ENCODE measurements at places on chromosomes 3 and 15.

DNA sequence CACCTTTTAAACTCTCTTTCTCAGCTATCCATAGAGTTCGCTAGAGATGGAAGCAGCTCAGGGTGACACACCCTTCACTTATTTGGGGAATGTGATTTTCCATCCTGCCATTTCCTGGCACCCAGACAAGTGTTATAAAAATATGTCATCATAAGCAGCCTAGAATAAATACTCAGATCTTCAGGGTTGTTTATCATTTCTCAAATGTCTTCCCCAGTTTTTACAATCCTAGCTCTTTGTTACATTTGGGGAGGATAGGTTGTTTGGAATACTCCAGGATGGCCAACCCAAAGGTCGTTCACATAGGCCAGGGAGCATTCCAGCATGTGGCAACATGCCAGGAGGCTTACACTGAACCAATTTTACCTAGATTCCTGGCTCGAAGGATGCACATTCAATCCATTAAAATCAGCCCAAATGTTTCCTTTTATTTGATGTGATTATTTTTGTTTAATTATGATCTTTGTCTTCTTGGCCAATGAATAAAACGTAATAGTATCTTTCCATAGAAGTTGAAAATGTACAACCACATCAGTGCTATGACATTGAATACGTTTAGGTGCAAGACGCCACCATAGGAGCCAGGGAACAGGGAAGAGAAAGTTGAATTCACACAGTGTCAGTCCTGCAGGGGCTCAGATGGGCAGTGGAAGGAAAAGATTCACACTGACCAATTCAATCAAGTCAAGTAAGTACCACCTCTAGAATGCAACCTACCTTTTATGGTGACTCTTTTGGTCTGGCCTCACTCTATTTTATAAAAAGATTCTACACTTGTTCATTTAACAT lies 537.7 kb upstream of the MDFIC2 start:
- DNase-seq = no peak

GRCh38 chr3:171615686-171616085 lies 155.5 kb upstream of the TNIK start:
- no peak for DNase-seq

DNA sequence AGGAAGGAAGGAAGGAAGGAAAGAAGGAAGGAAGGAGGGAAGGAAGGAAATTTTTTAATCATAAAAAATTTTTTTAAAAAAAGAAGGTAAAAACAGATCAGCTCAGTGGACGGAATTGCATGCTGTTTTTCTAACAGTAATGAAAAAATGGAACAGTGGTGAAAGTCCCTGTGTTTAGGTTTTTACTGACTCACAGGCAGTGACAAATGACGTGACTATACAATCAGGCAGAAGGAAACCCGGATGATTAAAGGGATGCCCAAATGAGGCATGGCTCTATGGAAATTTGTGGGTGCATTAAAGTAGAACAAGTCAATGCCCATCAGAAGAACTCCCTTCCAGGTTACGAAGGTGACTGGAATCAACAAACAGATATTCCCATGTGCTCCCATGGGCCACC lies 135.0 kb downstream of the IMPG2 start:
- no peak for DNase-seq

DNA sequence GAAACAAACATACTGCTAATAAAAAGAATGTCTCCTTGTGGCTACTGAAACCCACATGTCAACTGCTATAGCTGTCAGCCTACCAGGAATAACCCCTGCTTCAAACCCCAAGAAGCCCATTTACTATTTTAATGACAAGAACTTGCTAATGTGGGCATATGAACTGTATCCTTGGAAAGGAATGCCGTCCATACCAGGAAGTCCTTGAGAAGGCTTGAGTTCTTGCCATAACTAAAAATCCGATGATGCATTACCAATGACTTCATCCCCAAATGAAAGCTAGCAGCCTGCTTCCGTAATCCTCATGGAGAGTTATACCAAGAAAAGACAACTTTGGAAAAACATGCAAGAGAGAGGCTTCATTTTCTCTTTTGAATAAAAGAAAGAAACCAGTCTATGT lies 34.8 kb downstream of the MINDY4B start:
- DNase-seq = no peak

DNA sequence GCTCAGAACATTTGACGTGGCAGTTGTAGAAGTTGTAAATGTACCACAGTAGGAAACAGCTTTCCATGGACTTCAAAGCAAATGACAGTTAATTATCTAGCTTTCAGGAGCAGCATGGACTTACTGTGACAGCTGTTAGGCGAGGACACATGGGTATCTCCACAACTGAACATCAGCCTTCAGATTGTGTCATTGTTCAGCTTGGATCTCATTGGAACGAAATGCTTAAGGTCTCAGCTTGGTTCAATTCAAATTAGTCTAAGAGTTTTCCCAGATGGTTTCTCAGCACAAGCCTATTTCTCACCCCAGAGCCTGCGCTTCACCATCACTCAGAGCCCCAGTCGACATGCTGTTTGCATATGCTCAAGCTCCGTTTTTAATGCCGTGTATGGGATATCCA lies 21.1 kb upstream of the GYG1 start:
- no peak for DNase-seq

DNA sequence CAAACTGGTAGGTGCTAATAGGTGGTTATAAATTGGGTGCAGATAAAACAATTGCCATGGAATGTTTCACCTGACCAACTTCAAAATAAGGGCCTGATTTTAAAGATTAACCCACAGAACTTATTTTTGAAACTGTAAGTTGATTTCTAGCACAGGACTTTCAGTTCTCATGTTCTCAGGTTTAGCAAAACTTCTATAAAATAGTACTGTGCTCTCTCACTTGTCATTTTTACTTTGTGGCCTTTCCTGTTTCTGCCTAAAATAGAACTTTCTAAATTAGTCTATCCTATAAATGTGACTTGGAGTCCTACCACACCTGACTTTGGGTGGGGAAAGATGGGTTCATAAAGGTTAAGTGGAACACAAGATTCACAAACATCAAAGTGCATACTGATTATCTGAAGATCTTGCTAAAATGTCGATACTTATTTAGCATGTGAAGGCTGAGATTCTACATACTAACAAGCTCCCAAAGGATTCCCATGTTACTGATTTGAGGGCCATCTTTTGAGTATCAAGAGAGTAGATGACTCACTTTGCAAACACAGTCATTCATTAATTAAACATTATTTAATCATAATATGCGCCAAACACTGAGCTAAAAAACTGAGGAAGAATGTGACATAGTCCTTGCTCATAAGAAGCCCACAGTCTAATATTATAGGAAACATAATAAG lies 38.6 kb downstream of the BTLA start:
- no peak for DNase-seq

DNA sequence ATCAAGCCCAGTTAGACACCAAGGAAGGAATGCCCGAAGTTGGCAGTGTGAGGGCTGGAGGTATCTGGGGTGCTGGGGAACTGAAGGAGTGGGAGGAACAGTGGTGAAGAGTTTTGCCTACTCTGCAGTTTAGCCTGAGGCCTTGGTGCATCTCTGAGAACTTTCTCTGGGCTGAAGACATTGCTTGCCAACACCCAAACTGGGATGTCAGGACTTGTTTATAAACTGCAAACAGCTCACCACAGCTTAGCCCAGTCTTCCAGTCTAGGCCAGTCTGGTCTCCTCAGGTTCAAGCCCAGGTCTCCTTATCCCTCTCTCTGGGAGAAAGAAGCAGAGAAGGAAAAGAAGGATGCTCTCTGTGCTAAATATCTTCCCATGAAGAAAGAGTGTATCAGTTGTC lies 68.0 kb upstream of the BOC start:
- no peak for DNase-seq

DNA sequence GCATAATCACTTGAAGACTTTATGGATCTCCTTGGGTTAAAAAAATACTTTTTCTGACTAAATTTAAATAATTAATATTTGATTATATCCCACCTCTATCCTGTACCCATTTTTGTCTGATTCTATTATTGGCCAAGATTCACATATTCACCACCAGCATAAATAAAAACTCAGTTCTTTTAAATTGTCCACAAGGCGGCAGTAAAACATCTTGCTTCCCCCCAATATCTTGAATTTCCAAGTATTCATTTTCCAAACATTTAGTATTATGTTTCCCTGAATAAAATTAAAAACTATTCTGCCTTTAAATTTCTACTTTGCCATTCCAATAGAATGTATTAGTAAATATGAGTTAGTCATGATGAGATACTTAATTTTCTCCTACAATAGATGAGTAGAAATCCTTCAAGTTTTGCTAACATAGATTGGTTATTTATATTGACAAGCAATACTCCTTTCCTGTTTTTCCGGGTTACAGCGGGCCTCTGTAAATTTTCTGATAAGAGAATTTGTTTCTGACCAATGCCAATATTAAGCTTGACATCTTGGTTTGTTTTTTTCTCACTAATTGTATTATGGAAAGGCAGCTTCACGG lies 218.7 kb upstream of the MDFIC2 start:
- no peak for DNase-seq

DNA sequence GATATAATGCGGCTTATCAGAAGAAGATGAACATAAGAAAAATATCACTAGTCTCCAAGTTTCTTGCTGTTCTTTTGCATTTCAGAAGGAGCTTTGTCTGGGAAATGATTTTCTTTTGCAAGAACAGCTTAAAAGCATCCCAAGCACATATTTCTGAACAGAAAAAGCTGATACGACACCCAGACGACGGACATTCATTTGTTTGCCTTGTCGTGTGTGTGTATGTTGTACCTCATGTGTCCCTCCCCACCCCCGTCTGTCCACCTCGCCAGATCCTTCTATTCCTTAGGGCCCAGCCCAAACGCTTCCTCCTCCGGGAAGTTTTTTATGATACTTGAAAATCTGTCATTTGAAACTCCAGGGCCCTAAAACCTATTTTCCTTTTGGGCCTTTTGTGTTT lies 8.8 kb downstream of the ITPR1 start:
- no peak for DNase-seq

DNA sequence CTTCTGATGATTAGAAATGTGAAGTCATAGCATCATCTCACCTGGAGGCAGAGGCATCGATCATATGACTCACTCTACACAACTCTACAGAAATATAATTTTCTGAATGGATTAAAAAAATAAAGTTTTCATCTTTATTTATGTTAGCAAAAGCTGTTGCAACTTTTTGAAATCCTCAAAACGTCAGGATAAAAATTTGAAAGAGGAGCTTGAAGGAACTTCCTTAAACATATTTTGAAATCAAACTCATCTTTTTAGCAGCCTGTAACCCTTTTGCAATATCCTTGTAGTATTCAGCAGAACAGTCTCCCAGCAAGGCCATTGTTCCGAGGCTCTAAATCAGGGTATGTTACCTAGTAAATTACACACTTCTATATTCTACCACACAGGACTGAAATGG lies 985.4 kb downstream of the PLOD2 start:
- DNase-seq = no peak

- no peak for DNase-seq
Measured at GRCh38 chr3:43729707-43730414, 39.1 kb downstream of the ABHD5 start.

DNA sequence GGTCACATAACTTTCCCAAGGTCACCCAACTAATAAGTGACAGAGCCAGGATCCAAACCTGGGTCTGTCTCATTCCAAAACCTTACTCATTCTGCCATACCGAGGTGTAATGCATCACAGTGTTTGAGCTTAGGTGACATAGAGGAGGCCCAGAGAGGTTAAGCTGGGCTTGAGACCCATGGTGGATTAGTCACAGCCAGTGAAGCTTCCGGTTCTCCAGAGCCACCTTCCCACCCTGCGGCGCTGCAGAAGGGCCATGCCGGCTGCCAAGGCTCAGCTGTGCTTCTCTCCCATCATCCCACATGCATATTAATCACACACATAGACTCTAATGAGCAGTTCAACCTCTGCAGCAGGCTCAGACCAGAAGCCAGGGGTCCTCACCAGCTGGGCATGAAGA lies 42.2 kb downstream of the SPSB4 start:
- no peak for DNase-seq

DNA sequence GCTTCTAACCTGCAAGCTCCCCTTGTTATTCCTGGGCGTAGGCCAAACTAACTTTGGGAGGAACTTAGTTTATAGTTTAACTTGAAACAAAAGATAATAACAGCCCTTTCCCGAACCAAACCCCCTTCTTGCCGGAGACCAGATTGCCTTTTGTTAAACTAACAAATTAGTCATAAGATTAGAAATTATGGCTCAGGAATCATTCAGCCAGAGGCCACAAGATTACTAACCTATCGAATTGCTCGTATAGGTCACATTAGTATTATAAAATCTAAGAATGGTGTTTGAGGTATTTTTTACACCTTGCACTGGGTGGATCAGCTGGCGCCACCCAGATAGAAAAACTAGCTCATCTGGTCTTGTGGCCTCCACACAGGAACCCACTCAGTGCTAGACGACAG lies 65.3 kb upstream of the RAP2B start:
- DNase-seq = no peak

DNA sequence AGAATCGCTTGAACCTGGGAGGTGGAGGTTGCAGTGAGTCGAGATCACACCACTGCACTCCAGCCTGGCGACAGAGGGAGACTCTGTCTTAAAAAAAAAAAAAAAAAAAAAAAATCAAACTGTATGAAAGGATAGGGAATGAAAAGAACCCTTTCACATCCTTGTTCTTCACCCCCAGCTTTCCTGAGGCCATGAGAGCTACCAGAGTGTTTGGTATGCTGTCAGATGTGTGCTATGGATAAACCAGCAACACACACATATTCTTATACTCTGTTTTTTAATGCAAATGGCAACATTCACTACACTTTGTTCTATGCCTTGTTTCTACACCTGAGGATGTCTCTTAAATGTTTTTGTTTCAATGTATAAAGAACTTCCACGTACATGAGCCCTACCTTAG lies 33.5 kb downstream of the RPL22L1 start:
- DNase-seq = no peak

DNA sequence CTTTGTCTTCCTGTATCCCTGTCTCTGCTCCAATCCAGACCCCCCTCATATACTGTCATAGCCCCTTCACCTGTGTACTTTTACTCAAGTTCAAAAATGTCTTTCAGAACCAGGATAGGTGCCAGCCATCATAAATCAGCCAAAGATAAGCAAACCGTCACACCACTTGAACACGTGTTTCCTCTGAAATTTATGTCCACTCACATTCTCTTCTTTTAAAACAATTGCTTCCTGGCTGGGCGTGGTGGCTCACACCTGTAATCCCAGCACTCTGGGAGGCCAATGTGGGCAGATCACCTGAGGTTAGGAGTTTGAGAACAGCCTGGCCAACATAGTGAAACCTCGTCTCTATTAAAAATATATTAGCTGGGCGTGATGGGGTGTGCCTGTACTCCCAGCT lies 74.1 kb downstream of the IGF2BP2 start:
- DNase-seq = no peak

GRCh38 chr3:64080616-64081234 lies 57.4 kb upstream of the PSMD6 start:
- no peak for DNase-seq
